ENCODE measurements at places on chromosomes 6 and 20.
A peak's percentile ranks its signal among the peaks of the same experiment; 100 is the strongest.

DNA sequence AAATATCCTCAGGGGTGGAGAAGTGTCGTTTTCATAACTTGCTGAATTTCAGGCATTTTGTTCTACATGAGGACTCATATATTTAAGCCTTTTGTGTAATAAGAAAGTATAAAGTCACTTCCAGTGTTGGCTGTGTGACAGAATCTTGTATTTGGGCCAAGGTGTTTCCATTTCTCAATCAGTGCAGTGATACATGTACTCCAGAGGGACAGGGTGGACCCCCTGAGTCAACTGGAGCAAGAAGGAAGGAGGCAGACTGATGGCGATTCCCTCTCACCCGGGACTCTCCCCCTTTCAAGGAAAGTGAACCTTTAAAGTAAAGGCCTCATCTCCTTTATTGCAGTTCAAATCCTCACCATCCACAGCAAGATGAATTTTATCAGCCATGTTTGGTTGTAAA, 20.3 kb upstream of the MAPK13 start:
- DNase-seq, result no peak

DNA sequence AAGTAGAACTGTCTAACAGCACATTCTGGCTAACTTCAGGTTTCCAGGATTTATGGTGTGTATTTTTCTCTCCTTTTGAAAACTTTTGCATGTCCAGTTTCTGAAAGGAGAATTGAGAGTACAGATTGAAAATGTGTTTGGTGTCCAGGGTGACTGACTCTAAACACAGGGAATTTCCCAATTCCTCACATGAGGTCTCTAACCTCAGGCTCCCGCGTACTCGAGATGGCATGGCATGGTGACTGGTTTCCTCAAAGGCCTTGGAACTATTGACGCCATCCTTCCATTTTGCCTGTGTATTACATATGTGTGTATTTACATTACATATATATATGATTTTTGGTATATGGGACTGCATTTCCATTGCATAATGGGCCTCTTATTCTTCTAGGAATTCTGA, 52.5 kb downstream of the PRND start:
- no peak for DNase-seq

DNA sequence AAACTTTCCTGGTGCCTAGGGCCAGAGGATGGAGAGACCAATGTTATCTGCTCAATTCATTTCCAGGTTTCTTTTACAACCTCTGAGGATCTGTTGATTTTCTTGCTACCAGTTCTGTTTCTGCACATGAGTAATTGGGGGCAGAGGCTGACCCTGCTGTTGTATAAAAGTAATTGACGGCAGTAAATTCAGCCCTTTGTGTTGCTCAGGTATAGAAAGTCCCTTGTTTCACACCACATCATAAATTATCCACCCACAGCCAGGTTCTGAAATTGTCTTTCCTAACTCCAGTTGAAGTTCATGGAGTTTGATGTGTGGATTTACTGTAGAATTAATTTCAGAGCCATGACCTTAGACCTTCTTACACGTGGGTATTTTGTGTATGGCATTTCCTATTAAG, 107.4 kb upstream of the GRIK2 start:
- DNase-seq, result no peak

- no peak for DNase-seq
Observed at GRCh38 chr6:27311806-27312145, 297 bp downstream of the POM121L2 start.

GRCh38 chr6:25154034-25154596, 125.1 kb upstream of the CARMIL1 start:
- DNase-seq, result no peak

GRCh38 chr6:64128301-64129024, 492.9 kb downstream of the PHF3 start:
- no peak for DNase-seq

DNA sequence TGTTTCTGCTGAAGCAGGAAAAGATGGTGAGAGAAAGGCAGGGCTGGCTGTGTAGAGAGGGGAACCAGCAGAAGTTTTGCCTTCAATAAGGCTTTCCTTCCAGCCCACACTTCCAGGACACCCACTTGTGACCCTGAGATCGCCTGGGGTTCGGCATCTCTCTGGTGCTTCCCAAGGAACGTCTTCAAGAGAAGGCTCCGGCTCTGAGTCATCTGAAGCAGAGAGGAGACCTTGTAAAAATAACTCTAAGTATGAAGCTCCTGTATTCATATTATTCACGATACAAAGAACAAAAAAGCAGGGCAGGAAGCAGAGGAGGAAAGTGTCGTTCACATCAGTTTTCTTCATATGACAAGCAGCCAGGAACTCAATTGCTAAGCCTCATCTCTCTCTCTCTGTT, 95.4 kb upstream of the MRPS10 start:
- no peak for DNase-seq

DNA sequence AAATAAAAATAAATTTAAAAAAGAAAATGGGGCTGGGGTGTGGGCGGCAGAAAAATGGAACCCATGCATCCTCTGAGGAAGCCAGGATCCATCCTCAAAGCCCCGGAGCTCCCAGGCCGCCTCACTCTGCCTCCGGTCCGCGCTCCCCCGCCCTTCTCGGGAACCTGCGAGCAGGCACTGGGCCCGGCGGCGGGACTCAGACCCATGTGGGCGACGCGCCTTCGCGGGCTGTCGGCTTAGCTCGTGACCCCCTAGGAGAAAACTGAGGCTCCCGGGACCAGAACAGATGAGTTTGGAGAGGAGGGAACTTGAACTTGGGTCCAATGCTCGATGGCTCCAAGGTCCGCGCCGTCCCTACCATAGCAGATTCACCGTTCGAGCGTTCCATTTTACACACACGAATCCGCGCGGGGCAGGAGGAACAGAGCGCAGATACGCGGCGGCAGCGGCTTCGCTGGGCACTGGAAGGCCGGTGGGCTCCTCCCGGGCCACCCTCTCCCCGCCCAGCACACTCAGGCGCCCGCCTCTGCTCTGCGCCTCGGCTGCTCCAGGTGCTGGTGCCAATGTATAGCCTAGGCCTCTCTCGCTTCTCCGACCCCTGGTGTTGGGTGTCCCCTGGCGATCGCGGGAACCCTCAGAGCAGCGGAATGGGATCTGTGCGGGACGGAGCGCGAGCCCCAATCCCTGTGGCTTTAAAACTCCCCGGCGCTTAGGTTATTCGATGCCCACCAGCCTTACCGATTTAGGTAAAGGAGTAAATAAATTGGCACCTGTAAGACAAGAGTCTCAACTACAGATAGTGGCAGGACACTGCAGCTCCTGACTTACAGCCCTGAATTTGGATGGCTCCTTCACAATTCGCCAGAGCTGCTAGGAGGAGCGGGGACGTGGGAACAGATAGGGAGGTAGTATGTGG, 39.2 kb downstream of the DPPA5 start:
- DNase-seq, result no peak

DNA sequence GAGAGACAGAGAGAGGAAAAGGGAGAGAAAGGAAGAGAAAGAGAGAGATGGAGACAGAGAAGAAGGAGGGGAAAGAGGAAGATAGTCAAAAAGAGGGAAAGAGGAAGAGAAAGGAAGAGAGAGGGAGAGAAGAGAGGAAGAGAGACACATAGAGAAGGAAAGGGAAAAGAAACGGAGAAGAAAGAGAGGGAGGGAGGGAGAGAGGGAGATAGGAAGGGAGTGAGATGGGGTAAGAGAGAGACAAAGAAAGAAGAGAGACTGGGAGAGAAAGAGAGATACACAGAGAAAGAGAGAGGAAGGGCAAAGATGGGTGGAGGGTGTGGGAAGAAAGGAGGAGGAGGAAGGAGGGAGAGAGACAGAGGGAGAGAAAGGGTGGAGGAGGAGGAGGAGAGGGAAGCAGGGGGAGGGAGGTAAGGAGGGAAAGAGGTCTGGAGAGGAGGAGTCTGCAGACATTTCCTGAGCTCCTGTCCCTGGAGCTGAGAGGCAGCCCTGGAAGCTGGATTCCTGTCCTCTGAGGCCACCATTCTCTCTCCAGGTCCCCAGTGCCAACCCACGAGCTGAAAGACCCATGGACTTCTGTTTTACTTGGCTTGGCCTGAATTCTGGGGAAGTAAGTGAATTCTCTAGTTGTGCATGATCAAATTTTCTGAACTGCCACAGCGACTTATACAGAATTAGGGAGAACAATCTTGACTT, 9.9 kb downstream of the FOXF2 start:
- DNase-seq, result no peak

GRCh38 chr20:3307078-3307477, 68.1 kb upstream of the SLC4A11 start:
- no peak for DNase-seq

- DNase-seq, result no peak
Observed at GRCh38 chr6:138576313-138576712, 77.0 kb upstream of the NHSL1 start.

DNA sequence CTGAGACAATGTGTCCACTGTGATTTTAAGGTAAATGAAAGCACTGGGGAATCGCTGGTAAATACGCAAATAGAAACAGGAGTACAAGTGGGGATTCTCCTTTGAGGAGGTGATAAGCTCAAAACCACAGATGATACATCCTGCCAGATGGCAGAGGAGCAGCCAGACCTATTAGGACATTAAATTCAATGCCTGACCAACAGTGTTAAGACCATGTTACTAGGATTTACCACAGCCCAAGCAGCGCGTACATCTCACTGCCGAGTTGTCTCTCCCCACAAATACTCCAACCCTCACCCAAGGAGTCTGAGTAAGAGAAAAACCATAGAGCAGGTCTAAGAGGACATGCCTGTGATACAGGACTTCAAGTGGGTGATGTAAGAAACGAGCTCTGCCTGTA, 68.9 kb upstream of the TULP1 start:
- no peak for DNase-seq

DNA sequence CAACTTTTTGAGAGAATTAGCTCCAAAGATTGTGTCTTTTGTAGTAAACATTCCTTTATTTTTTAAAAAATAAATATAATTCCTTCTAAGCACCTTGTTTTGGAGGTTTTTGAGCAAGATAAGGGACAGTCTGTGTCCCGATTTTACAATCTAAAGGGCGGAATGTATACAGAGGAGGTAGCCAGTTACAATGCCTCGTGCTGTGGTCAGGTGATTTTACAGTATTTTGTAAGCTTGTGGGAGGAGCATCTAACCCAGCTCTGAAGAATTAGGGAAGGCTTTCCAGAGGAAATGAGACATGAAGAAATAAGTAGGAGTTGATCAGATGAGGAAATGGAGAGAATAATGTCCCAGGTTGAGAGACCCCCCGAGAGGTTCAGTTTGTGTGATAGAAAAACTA, 1.3 kb downstream of the HINT3 start:
- no peak for DNase-seq

- DNase-seq, result no peak
Observed at GRCh38 chr6:140321891-140322290, 947.4 kb upstream of the CITED2 start.

DNA sequence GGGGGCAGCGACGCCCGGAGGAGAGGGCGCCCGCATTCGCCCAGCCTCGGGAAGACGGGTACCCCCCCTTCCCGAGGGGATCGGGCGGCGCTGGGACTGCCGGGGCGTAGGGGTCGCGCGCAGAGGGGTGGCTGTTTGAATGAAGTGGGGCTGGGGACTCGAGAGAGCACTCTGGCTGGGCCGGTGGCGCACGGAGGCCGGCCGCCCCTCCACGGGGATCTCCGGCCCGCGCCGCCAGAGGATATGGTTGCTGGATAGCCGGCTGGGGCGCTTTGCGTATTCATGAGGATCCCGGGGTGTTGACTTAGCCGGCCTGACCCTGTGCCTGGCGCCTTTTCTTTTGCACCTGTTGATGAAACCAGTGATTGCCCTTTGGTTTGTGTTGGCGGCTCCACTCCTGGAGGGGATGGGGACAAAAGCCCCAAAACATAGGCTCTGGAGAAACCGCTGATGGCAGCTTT, 469 bp downstream of the SYNJ2 start:
- DNase-seq, result peak; percentile 39

DNA sequence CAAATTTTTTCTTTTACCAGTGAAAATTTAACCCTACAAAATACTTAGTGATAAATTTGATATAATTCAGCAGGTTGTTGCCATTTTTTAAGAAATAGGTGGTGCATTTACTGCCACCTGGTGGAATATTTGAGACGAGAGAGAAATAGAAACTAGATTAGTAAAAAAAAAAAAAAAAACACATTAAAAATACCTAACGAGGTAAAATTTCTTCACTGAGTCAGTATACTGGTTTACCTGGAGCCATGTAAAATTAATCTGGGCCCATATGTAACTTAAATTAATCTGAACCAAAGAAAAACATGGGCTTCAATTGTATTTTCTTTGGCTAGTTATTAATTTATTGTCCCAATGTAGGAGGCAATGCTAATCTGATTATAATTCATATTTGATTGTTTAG, 520.8 kb downstream of the EPM2A start:
- peak; percentile 4 for DNase-seq

- DNase-seq, result no peak
Observed at GRCh38 chr6:169824021-169824420, 72.6 kb downstream of the ERMARD start.

DNA sequence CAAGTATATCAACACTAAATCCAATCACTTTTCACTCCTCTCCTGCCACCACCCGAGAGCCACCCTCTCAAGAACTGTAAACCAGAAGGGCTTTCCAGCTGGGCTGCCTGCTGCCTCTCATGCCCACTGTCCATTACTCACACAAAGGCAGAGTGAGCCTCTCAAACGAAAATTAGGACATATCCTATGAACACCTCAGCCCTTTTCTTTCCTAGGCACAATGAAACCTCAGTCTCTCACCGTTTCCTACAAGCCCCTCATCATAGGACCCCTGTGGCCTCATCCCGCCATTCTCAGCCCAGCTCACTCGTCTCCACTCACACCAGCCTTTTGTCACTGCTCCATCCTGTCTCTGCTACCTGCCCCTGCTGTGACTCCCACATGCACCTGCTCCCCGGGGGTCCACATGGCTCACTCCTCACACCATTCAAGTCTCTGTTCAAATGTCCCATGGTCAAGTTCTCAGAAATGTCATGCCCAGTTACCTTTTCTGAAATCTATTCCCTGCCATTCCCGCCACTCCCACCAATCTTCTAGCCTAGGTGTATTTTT, 7.4 kb downstream of the HLA-F start:
- no peak for DNase-seq

DNA sequence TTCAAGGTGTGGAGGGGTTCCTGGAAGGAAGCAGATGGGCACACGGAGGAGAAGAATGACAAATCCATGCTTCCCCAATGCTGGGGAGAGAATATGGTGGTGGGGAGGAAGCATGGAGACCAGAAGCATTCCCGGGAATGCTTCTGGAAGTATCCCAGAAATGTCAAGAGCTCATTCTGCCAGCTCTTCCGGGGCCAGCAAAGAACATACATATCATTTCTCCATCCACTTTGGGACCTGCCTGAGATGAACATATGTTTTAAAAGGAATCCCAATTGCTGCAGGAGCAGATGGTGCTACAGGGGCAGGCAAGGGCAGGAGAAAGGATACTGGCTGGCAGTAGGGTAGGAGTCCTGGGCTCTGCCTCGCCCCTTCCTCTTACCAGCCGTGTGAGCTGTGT, 37.9 kb upstream of the CCDC167 start:
- DNase-seq, result no peak

GRCh38 chr20:21437248-21437647, 39.9 kb upstream of the NKX2-4 start:
- DNase-seq, result no peak

- DNase-seq, result peak; percentile 13
Observed at GRCh38 chr6:156883497-156884252, 106.5 kb downstream of the ARID1B start.

GRCh38 chr20:22686097-22686496, 101.7 kb upstream of the FOXA2 start:
- no peak for DNase-seq

- no peak for DNase-seq
Observed at GRCh38 chr6:46129291-46129628, 529 bp upstream of the ENPP4 start.

GRCh38 chr6:3568396-3569082, 111.7 kb upstream of the SLC22A23 start:
- no peak for DNase-seq

- peak; percentile 72 for DNase-seq
Observed at GRCh38 chr6:15491255-15491985, 171.4 kb downstream of the DTNBP1 start.
